Stimulated activated CD4-positive, alpha-beta T cell treated with anti-CD3 and anti-CD28 coated beads, Interleukin-4, amount 100 ng/mL, for 24 hours (primary cell): ENCODE measurements at places on chromosomes 5 and 9.

- no peak for DNase-seq
Measured at GRCh38 chr5:176952531-176953193, 53.5 kb upstream of the HK3 start.

DNA sequence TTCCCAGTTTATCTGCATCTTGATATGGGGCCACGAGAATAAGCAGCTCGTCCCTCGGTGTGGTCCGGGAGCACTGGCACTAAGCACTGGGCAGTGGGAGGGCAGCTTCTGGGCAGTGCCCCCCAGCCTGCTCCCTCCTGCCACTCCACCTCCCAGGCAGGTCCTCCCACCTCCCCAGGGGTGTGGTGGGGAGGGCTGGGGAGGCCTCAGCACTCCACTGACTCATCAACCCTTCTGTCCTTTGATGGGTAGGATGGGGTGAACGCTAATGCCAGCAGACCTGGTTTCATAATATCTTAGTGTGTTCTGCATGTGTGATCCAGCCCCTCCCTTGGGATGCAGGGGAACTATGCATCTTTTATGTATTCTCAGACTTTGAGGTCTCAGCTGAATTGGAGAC lies 62.2 kb upstream of the GNE start:
- DNase-seq: no peak

DNA sequence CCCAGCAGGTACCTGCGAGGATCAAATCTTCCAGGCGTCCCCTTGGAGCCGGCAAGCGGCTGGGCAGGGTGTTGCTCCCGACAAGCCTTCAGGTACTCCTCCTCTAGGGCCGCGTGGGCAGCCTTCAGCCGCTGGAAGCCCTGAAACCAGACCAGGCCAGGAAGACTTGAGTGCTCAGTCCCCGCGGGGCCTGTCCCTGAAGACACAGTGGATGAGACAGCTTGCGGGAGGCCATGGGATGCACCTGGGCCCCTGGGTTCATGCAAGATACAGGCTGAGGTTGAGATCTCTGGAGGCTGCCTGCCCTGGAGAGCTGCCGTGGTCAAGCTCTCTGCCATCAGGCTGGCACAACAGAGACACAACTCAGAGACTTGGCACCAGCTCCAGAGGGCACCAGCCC lies 25.4 kb downstream of the AKNA start:
- DNase-seq: no peak

- DNase-seq: no peak
Measured at GRCh38 chr9:108469654-108470053, 386.1 kb downstream of the ACTL7B start.

- DNase-seq: no peak
Measured at GRCh38 chr5:154371687-154372086, 74.1 kb upstream of the SAP30L start.

DNA sequence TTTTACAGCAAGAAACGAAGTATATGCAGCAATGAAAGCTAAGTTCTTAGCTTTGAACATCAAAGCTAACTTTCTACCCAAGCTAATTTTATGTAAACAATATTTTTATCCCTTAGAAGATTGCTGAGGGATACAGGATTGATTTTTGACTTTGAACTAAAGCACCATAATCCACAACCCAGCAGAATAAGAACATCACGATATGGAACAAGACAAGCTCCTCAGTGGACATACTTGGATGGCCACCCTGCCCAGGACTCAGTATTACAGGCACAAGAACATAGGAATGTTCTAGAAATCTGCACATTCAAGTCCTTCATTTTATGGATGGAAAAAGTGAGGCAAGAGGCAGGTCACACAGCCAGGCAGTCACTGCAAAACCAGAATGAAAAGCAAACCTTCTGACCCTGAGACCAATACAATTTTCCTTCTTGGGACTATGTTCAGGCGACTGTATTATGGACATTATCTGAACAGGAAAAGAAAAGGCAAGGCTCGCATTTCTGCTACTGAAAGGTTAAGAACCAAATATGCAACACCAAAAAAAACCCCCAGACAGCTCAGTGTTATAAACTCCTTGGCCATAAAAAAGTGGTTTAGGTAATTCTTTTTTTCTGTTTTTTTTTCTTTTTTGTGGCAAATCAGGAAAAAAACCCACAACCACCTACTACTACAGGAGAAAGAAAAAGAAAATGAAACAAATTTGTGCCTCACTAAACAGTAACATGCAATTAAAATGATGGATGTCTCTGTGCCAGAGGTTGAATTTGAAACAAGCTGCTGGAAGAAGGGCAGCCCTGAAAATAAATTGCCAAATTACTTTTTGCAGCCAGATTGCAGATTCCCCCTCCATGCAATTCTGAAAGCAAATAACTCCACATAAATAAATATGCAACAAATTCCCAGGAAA lies 25.4 kb downstream of the EPB41L4B start:
- no peak for DNase-seq

DNA sequence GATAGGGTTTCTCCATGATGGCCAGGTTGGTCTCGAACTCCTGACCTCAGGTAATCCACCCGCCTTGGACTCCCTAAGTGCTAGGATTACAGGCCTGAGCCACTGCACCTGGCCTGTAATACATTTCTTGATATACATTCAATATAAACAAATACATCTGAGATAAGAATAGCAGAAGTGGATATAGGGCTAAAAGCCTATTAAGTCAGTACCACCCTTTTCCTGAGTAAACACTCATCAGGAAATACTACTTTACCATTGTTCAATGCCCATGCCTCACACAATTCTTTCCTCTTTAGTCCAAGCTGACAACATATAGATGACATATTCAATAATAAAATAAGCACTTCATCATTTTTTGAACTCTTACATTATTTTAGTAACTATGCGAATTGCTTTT lies 64.8 kb downstream of the MRPS27 start:
- DNase-seq: no peak

DNA sequence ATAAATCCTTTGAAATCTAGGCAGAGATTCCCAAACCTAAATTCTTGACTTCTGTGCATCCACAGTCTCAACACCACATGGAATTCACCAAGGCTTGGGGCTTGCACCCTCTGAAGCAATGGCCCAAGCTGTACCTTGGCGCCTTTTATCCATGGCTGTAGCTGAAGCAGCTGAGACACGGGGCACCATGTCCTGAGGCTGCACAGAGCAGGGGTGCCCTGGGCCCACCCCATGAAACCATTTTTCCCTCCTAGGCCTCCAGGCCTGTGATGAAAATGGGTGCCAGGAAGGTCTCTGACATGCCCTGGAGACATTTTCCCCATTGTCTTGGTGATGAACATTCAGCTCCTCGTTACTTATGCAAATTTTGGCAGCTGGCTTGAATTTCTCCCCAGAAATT lies 158.6 kb upstream of the NUDT12 start:
- DNase-seq: no peak

DNA sequence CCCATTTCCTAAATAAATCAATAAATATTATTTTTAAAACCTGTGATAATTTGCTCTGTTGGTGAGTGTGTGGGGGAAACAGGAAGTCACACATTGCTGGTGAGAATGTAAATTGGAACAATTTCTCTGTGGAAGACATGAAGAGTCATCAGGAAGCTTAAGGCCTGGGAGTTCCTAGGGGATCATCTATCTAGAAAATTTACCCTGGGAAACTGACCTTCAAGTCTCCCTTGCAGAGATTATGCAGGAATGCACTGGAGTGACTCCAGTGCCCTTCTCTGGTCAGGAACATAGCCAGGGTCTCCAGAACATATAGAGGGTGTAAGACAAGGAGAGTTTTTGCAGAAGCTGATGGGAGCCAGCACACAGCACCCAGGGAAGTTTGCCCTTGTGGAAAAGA lies 13.0 kb upstream of the GCNT1 start:
- DNase-seq: no peak

DNA sequence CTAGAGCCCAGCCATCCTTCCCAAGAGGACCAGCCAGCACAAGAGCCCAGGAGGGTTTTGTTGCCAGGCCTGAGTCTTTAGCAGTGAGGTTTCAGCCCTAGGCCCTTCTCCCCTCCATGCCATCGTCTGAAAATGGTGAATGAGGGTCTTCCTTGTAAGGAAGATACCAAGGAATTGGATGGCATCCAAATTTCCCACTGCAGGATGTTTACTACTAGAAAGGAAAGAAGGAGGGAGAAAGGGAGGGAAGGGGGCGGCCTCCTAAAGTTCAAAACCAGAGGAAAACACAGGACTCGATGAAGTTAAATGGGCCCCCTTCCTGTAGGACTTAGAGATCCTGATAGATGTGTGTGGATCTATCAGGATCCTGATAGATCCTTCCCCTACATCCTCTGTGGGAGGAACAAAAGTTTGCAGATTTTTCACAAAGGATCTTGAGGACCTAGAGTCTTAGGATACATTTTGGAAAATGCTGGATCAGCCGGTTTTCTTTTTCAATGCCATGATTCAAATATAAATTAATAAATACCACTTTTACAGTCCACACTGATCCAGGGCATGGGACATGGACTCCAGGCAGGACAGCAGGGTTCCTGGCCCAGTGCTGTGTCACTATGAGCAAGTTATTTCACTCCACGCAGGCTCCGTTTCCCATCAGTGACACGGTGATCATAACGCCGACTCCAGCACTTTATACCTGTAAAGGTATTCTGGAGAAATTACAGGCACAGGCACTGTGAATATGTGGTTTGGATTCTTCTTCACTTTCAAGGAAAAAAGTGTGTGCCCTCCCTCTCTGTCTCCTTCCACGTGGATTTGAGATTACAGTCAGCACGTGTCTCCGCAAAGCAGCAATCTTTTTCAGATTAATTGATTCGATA lies 40.9 kb downstream of the C5orf15 start:
- no peak for DNase-seq

GRCh38 chr5:173925449-173926071 lies 37.4 kb downstream of the CPEB4 start:
- peak; percentile 32 for DNase-seq

DNA sequence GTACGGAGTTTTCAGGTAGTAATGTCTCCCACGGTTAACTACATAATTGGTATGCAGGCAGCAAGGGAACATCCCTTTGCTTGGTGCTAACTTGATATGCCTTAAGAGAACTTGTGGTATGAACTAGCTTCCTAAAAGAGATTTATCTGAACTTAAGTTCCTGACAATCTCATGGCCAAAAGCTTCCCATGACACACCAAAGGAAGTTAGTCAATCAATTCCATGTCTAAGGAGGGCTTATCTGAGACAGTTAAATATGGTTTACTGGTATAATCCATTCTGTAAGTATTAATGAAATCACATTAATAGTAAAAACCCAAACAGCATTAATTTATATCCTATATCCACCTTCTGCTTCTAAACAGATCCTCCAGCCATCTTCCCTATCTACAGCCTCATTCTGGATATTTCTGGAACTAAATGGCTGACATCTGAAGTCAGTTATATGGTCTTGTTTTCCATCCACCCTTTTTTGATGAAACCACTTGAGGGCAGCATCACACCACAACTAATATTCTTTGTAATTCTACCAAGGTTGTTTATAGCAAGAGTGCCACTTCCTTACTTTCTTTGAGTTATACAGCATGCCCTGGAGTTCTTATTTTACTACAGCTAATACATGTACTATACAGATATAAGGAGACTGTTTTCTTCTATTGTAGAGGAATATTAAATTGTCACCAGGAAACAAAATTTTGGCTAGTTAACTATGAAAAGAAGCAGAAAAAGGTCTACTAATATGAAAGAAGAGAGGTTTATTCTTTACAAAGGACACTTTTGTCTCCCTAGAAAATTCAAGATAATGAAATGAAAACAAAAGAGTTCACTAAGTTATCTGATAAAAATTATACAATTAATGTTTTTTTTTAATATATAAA lies 34.7 kb downstream of the SHOC1 start:
- peak; percentile 69 for DNase-seq

DNA sequence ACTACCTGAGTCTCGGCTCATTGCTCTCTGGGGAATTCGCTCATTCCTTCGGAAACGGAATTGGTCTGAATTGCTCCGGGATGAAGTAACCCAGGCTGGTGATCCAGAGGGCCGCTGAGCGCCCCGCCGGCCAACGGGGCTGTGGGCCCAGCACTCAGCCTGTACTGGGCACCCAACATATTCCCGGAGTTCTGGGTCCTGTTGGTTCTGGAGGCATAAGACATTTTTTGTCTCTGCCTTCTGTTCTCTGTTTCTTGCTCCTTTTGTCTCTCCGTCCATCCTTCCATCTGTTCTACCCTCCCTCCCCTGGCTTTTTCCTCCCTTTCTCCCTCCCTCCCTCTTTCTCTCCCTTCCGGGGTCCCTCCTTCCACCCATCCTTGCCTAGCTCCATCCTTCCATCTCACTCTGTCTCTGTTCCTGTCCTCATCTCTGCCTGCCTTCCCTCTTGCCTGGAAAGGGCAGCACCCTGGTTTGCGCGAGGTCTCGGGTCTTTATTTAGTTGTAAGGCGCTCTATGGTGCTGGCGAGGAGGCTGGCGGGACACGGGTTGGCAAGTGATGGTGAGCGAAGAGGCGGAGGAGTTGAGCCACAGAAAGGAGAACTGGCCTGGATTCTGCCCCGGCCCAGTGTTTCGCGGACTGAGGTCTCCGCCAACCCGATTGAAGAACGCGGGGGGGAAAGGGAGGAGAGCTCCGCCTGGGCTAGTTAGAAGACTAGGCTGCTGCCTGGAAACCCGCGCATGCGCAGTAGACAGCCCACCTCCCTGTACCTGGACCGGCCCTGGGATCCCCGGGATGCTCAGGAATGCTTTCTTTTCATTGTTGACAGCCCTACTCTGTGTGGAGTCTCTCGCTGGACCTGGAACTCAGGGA lies 1468.0 kb downstream of the FOXD4L5 start:
- DNase-seq: peak; percentile 69

GRCh38 chr9:83906144-83906543 lies 15.1 kb downstream of the KIF27 start:
- DNase-seq: no peak

- no peak for DNase-seq
Measured at GRCh38 chr9:70672161-70672649, 257.7 kb upstream of the KLF9 start.

DNA sequence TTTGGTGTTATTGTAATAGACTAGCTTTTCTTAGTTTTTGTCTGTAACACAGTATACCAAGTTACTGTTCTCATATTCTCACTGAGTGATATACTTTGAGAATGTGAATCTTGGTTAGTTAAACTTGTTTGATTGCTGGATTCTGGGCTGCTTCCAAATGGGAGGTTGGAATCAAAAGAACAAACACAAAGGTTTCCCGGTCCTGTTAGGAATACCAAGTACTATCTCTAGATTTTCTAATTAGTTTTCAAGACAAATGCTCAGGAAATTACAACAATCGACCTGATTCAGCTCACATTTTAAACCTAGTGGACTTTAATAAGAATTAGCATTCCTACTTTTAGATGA lies 244.3 kb downstream of the CSNK1G3 start:
- no peak for DNase-seq

- no peak for DNase-seq
Measured at GRCh38 chr5:151499501-151500035, 52.2 kb downstream of the SLC36A1 start.

- DNase-seq: no peak
Measured at GRCh38 chr9:93824386-93825294, 130.5 kb downstream of the BARX1 start.
